ENCODE measurements at places on chromosomes 3 and 15. TPM values are rescaled to one million over a fixed set of nuclear protein-coding genes. Genes with fewer than 3 reads are reported as not detected.

Gene CDCP1
- 3.0 TPM for total RNA-seq

Gene TM4SF1
- 195 TPM for total RNA-seq

Gene LSAMP
- 4.5 TPM for total RNA-seq

Gene ASB7
- total RNA-seq, result 12.7 TPM

Gene SLC6A1
- total RNA-seq, result 3.9 TPM

Gene HRH1
- 15.9 TPM for total RNA-seq

Gene RPL39L
- total RNA-seq, result 11.5 TPM

Gene PEAK1
- total RNA-seq, result 112 TPM

Gene PRKCI
- 28.2 TPM for total RNA-seq

Gene NR2E3
- not detected for total RNA-seq

Gene APH1B
- 11.0 TPM for total RNA-seq

Gene DYNLT2B
- total RNA-seq, result 9.0 TPM

Gene SCG5
- total RNA-seq, result not detected

Gene NOX5
- 0.21 TPM for total RNA-seq

Gene ARNT2
- total RNA-seq, result 6.1 TPM

Gene FBXO40
- not detected for total RNA-seq

Gene GOLGA6L4
- total RNA-seq, result 2.8 TPM

Gene SPINK8
- total RNA-seq, result not detected

Gene PLSCR4
- 108 TPM for total RNA-seq

Gene MKRN3
- 1.0 TPM for total RNA-seq

Gene EXD1
- not detected for total RNA-seq

Gene VILL
- 14.4 TPM for total RNA-seq

Gene BLOC1S6
- total RNA-seq, result 35.6 TPM

Gene A4GNT
- total RNA-seq, result not detected

Gene SNTN
- not detected for total RNA-seq

Gene FOXL2NB
- total RNA-seq, result not detected

Gene CLDN16
- 0.44 TPM for total RNA-seq

Gene ATP10A
- 12.0 TPM for total RNA-seq

Gene IL17RD
- total RNA-seq, result 10.0 TPM

Gene SLC9C1
- total RNA-seq, result not detected

Gene ITGA11
- total RNA-seq, result 7.0 TPM

Gene KBTBD12
- 0.30 TPM for total RNA-seq

Gene ZBTB38
- 171 TPM for total RNA-seq

Gene IL5RA
- not detected for total RNA-seq

Gene ITIH3
- total RNA-seq, result 9.4 TPM

Gene XRN1
- total RNA-seq, result 48.1 TPM

Gene SCAMP5
- total RNA-seq, result 1.5 TPM

Gene AMOTL2
- 337 TPM for total RNA-seq

Gene NDUFB5
- total RNA-seq, result 101 TPM

Gene ATP13A5
- under 0.01 TPM for total RNA-seq

Gene TRPM1
- total RNA-seq, result not detected

Gene DUOXA1
- total RNA-seq, result 1.5 TPM

Gene RAD54L2
- 23.9 TPM for total RNA-seq

Measured in tibial nerve (tissue), 4 donors.